ENCODE measurements at places on chromosomes 12 and 14.
A peak's percentile ranks its signal among the peaks of the same experiment; 100 is the strongest.

GRCh38 chr14:73438993-73439392 lies 19.4 kb downstream of the NUMB start:
- DNase-seq, result no peak

DNA sequence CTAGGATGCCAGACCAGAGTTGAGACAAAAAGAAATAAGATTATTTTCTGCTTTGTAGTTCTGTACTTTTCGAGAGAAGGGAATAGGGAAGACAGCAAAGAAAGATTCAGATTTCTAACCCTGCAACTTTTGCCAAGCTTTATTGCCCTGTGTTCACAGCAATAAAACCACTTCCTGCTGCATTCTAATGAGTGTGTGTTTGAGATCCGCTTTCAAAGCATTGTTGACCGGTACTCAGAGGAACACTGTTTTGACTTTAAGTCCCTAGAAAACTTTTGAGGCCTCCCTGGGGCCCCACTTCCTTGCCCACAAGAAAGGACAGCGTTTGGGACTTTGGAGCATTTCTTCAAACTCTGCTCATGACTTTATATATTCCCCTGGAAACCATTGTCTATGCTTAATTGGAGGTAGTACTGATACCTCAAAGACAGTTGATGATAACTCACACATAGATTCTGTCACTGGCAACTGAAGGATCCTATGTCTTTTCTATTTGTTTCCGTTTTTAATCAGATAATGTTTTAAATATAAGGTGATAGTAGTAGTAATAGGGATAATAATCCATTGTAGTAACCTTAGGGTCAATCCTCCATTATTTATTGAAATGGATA lies 1.3 kb downstream of the RNASE6 start:
- DNase-seq, result peak; percentile 47

DNA sequence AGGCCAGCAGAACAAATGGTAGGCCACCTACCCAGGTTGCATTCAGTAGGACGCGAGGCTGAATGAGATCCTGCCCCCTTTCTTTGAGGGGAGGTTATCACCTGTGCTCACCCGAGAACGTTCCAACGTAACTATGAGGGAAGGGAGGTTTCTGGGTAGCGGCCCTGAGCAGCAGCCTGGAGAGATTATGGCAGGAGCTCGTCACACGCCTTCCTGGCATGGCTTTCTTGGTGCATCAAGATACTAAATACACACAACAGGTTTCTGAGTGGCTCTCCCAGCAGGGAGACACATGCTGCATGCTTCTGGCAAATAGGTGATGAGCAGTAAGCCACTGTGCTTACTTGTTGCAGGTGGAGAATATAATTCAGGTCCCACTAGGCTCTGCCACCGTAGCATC lies 147.7 kb downstream of the CALM1 start:
- DNase-seq, result no peak

DNA sequence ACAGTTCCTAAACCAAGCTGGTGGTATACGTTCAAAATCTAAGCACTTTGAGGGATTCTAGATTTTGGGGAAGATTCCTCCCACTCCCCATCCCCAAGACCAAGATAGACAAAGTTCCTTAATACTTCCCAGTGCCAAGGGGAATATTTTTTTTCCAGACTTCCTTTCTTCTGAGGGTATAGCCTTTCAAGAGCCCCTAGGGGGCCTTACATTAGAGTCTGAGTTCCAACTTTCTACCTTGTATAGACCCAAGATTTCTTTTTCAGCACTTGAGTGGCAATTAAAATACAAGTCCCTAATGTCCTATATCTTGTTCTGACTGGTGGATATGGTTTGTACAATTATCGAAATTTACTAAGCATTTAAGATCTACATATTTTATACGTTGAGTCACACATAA lies 28.7 kb upstream of the SOS2 start:
- DNase-seq, result no peak

- DNase-seq, result no peak
Measured at GRCh38 chr12:92342574-92342973, 196.9 kb upstream of the BTG1 start.

GRCh38 chr14:52055167-52055566 lies 13.7 kb downstream of the NID2 start:
- DNase-seq, result no peak

DNA sequence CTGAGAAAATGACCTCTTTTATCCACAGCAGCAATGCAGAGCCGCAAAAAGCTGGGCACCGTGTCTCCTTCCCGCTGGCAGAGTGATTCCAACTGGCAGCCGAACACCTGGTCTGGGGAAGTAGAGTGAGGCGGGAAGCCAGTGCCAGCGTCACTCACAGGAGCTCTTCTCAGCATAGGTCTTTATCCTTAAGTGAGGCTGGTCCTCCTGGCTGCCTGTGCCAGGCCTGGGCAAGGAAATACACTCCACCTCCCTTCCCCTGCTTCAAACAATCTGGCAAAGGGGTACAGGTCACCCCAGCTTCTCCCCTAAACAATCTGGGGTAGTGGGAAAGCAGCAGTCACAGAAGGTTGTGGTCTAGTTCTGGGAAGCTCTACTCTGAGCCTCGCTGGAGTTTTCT lies 4.8 kb downstream of the ARHGAP9 start:
- no peak for DNase-seq

DNA sequence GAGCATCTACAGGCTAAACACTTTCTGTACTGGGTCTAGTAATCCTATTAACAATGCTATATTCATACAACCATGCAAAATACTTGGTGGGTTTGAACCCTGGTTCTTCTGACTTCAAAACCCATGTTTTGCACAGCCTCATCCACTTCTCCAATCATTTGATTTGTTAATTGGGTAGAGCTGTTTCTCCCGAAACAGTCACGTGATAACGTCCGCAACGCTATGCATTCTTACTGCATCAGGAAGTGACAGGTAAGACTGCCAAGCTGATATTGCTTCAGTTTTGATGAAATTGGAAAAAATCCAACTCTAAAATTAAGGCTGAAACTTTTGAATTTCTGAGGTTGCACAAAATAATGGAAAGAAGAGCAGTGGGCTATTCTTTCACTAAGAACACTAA lies 30.4 kb upstream of the RNU6-7 start:
- no peak for DNase-seq

GRCh38 chr12:29725587-29726320 lies 58.0 kb downstream of the TMTC1 start:
- no peak for DNase-seq
